Astrocyte (in vitro differentiated cells and primary cell): ENCODE measurements at places on chromosomes 12 and 14. TPM values are rescaled to one million over a fixed set of nuclear protein-coding genes. Genes with fewer than 3 reads are reported as not detected.
A peak's percentile ranks its signal among the peaks of the same experiment; 100 is the strongest.

SVOP gene
- total RNA-seq, result not detected in 2 replicates

IL31 gene
- total RNA-seq, result not detected in 2 replicates

ZNF384 gene
- total RNA-seq, result 48.9 and 50.6 TPM in 2 replicates

SPIC gene
- not detected in 2 replicates for total RNA-seq

PFDN5 gene
- 279 and 281 TPM in 2 replicates for total RNA-seq

CLEC4E gene
- total RNA-seq, result not detected in 2 replicates

DNA sequence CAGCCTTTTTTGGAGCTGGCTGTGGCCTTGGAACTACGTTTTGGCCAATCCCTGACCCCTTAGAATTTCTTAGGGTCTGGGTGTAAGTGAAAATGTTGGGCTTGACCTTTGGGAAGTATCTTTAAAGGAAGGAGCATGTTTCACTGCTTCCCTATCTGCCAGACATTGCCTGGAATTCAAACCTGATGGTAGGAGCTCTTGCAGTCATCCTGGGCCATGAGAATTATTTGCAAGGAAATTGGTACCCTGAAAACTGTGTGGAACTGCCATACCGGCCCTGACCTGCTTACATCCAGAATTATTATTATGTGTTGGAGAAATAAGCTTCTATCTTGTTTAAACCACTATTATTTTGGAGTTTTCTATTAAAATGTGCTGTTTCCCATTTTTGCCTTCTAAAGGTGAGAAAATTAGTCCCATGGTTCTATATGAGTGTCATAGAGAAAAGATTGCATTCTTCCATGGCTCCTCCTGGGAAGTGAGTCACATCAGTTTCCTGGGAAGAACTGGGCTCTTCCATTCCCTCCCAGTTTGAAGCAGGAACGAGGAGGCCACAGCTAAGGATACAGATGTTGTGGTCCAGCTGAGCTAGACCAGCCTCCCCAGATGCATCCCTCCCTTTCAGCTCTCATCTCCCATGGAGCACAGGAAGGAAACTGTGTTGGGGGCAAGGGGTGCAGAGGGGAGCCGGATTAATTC is 9.5 kb upstream of the PGF start:
- no peaks in the 10 kb centered on the region for H3K27me3 ChIP-seq
- H3K27ac ChIP-seq, result peak overlapping the region; percentile 46
- H3K4me3 ChIP-seq, result no peak overlapping the region
- peak; percentile 18 for DNase-seq
- H3K4me1 ChIP-seq, result peaks cover 14% of the 10 kb centered on the region

DNA sequence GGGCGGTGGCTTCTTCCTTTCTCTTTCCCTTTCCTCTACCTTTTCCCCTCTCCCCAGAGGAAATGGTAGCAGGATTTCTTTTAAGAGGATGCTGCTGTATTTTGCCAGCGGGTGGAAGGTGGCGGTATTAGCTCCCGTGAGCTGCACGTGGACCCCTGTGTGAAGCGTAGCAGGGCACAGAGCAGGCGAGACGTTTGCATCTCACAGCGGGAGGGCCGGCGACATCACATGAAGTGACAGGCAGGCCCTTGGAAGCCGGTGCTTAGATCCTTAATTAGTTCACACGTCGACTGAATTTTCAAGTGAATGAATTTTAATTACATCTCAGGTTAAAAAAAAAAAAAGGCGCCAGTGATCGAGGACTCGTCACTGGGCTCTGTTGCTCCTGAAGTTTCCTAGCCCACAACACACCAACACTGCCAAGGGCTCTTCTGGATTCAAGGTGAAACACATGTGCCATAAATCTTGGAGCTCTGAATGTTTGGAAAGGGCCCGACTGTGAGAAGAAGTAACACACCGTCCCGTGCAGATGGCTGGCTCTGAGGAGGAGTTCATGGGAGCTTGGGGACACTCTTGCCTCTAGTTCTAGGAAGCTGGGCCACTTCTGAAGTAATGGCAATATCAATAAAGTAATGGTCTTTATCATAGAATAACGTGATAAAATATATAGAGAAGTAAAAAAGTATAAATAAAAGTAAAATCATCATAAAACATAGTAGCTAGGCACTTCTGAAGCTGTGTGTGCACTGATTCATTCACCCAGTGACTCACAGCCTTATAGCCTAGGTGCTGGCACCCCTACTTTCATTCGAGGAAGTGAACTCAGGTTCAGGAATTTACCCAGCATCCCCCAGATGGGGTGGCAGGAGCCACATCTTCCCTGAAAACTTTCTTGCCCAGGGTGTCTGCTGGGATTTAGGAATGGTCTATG is 75.3 kb downstream of the AACS start:
- no peak overlapping the region for H3K4me3 ChIP-seq
- peak overlapping the region; percentile 72 for H3K27ac ChIP-seq
- H3K4me1 ChIP-seq, result peaks cover 13% of the 10 kb centered on the region

- no peak overlapping the region for H3K27ac ChIP-seq
- H3K4me3 ChIP-seq, result no peak overlapping the region
- no peak for DNase-seq
- H3K27me3 ChIP-seq, result peaks cover 52% of the 10 kb centered on the region
- H3K4me1 ChIP-seq, result peaks cover 3% of the 10 kb centered on the region
Observed at GRCh38 chr14:99265571-99265970, 6.4 kb downstream of the BCL11B start.

GRCh38 chr12:128612150-128612850 is 211.5 kb downstream of the SLC15A4 start:
- no peaks in the 10 kb centered on the region for H3K27me3 ChIP-seq
- DNase-seq, result no peak
- H3K4me1 ChIP-seq, result no peaks in the 10 kb centered on the region
- no peak overlapping the region for H3K27ac ChIP-seq
- H3K36me3 ChIP-seq, result no peaks in the 10 kb centered on the region
- H3K4me3 ChIP-seq, result no peak overlapping the region

DNA sequence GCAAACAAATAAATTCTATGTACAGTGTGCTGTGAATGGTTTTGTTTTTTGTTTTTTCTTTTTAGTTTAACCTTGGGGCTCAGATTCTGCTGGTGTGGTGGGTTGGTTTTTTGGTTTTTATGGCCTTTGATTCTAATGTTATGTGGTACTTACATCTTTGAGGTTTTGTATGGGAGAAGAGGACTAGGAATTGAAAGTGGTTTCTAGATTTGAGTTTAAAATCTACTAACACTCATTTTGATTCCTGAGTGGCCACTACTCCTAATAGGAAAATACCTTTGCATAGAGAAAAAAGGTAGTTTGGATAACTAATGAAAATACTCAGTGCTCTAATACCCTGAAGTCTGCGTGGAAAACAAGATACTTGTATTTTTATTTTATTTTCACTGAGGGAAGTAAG is 137.7 kb downstream of the MON2 start:
- peaks cover 6% of the 10 kb centered on the region for H3K4me1 ChIP-seq
- H3K27me3 ChIP-seq, result no peaks in the 10 kb centered on the region
- no peak for DNase-seq
- H3K27ac ChIP-seq, result peak overlapping the region; percentile 99
- H3K4me3 ChIP-seq, result peak overlapping the region; percentile 99

- peaks cover 24% of the 10 kb centered on the region for H3K4me1 ChIP-seq
- H3K36me3 ChIP-seq, result no peaks in the 10 kb centered on the region
- H3K27ac ChIP-seq, result peak overlapping the region; percentile 39
- no peaks in the 10 kb centered on the region for H3K27me3 ChIP-seq
- no peak overlapping the region for H3K4me3 ChIP-seq
- DNase-seq, result peak; percentile 96
Observed at GRCh38 chr12:19970116-19970515, 398.2 kb upstream of the PDE3A start.

DNA sequence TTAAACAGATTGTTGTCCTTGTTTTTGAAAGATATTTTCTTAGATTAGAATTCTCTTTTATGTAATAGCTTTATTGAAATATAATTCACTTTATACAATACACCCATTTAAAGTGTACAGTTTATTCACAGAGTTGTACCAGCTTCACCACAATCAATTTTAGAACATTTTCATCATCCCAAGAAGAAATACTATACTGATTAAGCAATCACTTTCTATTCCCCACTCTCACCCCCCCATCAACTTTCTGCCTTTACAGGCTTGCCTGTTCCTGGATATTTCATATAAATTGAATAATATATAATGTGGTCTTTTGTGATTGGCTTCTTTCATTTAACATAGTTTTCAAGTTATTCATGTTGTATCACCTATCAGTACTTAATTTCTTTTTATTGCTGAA is 44.4 kb downstream of the ARHGAP5 start:
- no peaks in the 10 kb centered on the region for H3K4me1 ChIP-seq
- DNase-seq, result no peak
- no peak overlapping the region for H3K4me3 ChIP-seq
- no peaks in the 10 kb centered on the region for H3K36me3 ChIP-seq
- no peaks in the 10 kb centered on the region for H3K27me3 ChIP-seq

GRCh38 chr12:121755591-121755990 is 37.9 kb downstream of the RHOF start:
- no peak overlapping the region for H3K4me3 ChIP-seq
- H3K4me1 ChIP-seq, result peaks cover 7% of the 10 kb centered on the region
- H3K36me3 ChIP-seq, result peaks cover 4% of the 10 kb centered on the region
- DNase-seq, result no peak
- H3K27me3 ChIP-seq, result no peaks in the 10 kb centered on the region
- H3K27ac ChIP-seq, result no peak overlapping the region

GRCh38 chr14:55741240-55741639 is 161.2 kb downstream of the KTN1 start:
- no peak for DNase-seq
- no peak overlapping the region for H3K4me3 ChIP-seq
- no peaks in the 10 kb centered on the region for H3K36me3 ChIP-seq
- H3K27me3 ChIP-seq, result peaks cover 3% of the 10 kb centered on the region
- no peaks in the 10 kb centered on the region for H3K4me1 ChIP-seq

- H3K4me1 ChIP-seq, result no peaks in the 10 kb centered on the region
- H3K4me3 ChIP-seq, result no peak overlapping the region
- no peak overlapping the region for H3K27ac ChIP-seq
- no peak for DNase-seq
Observed at GRCh38 chr14:84937016-84937415, 592.9 kb upstream of the FLRT2 start.

DNA sequence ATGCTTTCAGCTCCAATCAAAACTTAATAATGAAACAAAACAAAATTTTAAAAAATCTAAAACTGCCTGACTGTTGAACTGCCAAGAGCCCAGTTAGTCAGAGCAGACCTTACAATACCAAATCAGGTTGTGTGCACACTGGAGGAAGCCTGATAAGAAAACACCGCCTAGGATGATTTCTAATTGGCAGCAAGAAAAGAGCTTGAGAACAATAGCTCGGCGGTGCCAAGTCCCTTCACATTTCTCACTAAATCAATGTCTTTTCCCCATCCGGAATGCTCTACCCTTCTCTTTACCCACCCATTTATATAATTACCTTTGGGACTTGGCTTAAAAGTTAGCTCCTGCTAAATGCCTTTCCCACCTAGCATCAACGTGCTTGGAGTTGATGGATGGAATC is 256.7 kb downstream of the C12orf75 start:
- H3K27me3 ChIP-seq, result no peaks in the 10 kb centered on the region
- no peak overlapping the region for H3K4me3 ChIP-seq
- no peaks in the 10 kb centered on the region for H3K36me3 ChIP-seq
- H3K27ac ChIP-seq, result no peak overlapping the region

DNA sequence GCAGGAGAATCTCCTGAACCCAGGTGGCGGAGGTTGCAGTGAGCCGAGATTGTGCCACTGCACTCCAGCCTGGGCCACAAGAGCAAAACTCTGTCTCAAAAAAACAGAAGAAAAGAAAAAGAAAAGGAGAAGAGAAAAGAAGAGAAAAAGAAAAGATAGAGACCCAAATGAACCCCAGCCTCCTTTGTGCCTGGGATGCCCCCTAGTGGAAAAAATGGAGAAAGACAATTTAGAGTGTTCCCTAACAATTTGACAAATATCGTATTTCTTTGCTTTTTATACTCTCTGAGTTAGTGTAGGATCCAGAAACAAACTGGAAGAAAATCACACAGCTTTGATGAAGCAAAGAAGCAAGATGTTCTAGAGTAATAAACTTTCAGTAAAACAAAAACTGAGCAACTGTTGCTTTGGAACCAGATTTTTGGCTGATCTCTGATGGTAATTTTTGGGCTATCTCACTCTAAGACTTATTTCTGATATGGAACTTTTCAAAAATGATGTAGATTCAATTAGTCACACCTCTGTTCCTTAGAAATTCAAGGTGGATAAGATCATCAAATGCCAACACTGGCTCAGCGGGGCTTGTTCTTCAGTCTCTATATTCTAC is 18.6 kb upstream of the PRKAB1 start:
- no peaks in the 10 kb centered on the region for H3K36me3 ChIP-seq
- no peaks in the 10 kb centered on the region for H3K27me3 ChIP-seq
- H3K4me1 ChIP-seq, result no peaks in the 10 kb centered on the region
- no peak for DNase-seq
- H3K27ac ChIP-seq, result no peak overlapping the region

DNA sequence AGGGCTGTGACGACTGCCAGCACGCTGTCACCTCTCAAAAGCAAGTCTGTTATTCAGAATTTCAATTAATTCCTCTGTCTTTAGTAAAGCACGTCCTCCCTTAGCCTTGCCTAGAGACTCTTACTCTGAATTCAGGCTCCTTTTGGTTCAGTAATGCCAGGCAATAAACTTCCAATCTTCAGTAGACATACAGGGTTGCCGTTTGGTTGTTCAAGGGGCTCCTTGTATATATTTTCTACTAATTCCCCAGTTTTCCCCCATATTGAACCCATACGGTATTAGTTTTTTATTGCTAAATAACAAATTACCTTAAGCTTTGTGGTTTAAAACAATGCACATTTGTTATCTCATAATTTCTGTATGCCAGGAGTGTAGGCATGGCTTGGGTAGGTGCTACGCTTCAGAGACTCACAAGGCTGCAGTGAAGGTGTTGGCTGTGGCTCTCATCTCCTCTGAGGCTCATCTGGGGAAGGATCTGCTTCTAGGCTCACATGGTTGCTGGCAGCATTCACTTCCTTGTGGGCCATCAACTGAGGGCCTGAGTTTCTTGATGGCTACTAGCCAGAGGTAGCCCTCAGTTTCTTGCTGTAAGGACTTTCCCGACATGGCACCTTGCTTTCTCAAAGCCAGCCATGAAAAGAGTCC is 7.3 kb upstream of the CLECL1 start:
- no peak for DNase-seq
- no peak overlapping the region for H3K27ac ChIP-seq
- no peaks in the 10 kb centered on the region for H3K4me1 ChIP-seq
- no peak overlapping the region for H3K4me3 ChIP-seq
- peaks cover 2% of the 10 kb centered on the region for H3K27me3 ChIP-seq

DNA sequence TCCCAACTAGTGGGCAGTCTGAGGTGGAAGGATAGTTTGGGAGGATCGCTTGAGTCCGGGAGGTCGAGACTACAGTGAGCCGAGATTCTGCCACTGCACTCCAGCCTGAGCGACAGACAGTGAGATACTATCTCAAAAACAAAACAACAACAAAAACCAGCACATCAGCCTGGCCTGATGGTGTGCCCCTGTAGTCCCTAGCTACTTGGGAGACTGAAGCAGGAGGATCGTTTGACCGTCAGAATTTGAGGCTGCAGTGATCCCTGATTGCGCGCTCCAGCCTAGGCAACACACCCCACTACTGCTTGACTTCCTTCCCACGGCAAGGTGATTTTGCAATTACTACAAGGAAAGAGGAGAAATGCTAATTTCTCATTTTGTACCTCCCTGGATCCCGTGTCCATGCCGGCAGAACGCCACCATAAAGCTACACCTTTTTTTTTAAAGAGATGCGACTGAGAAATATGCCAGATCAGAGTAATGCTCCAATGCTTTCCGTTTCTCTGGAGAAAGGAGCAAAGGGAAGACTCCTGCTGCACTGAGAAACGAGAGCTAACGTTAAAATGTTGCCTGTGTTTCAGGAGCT is 672 bp upstream of the SCFD1 start:
- H3K4me3 ChIP-seq, result peak overlapping the region; percentile 100
- peaks cover 13% of the 10 kb centered on the region for H3K4me1 ChIP-seq
- H3K36me3 ChIP-seq, result peaks cover 5% of the 10 kb centered on the region
- H3K27me3 ChIP-seq, result no peaks in the 10 kb centered on the region
- peak overlapping the region; percentile 97 for H3K27ac ChIP-seq

GRCh38 chr14:97777622-97778355 is 980.6 kb downstream of the VRK1 start:
- H3K27me3 ChIP-seq, result no peaks in the 10 kb centered on the region
- H3K36me3 ChIP-seq, result no peaks in the 10 kb centered on the region
- DNase-seq, result no peak
- no peak overlapping the region for H3K4me3 ChIP-seq
- H3K4me1 ChIP-seq, result no peaks in the 10 kb centered on the region
- no peak overlapping the region for H3K27ac ChIP-seq
